ENCODE measurements at places on chromosomes 1 and 21.

DNA sequence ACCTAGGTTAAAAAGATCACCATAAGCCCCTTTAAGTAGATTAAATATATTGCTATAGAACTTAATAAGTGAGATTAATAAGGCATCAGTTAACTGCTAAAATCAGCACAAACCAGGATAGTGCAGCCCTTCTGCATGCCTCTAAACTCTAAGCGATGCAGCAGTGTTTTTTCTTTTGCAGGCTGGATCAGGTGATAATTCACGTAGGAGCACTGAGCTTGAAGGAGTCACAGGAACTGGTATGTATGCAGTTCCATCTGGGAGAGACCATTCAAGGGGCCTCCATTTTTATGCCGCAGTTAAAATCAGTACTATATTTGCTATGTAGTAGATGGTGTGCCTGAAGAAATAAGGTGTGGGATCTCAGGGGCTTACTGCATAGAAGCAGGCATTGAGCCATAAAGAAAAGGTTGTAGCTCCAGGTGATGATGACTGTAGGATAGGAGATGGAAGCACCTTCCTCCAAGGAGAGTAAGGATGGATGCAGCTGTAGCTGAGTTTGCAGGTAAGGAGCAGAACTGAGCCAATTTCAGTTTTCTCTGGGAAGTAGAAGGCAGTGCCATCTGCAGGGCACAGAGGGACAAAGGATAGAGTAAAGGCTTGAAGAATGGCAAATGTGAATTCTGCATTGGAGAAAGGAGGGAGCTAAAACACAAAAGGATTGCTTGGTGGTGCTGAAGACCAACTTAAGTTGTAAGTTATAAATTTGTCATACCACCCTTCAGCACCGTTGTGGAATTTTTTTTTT lies 22.6 kb downstream of the NPL start:
- DNase-seq, result no peak

DNA sequence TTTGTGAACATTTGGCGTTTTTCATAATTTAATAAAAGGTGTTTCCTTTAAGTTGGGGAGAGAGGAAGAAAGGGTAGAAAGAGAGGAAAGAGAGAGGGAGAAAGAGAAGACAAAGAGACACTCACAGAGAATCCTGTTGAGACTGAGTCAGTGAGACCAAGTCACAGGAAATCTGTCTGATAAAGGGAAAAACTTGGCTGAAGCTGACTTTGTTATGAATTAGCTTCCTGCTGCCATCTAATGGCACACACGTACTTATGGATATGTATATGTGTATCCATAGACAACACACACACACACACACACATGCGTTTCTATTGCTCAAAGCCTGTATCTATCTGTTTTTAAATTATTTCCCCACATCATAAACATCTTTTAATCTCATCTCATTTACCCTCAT lies 42.5 kb upstream of the DISC1 start:
- peak; percentile 27 for DNase-seq

GRCh38 chr21:44648557-44649311 lies 2.5 kb downstream of the KRTAP10-11 start:
- DNase-seq, result no peak

DNA sequence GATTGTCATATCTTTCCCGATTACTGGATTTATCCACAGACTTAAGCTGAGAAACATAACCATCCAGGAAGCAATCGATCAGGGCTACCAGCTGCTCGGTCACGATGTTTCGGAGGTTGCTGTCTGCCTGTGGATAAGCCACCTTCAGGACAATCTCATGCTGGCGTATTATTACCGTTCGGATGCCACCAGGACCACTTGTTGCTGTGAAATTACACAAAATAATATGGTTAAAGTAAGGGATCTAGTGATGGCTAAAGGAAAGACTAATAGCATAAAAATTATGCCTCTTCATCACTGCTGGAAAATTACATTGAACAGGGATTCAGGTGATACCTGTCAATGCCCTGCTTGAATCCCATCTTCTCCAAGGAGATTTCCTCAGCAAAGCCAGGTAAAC lies 30.8 kb upstream of the ACTA1 start:
- no peak for DNase-seq

GRCh38 chr1:210516092-210516656 lies 187.5 kb downstream of the HHAT start:
- DNase-seq, result no peak

- no peak for DNase-seq
These were observed 1.4 kb upstream of the PADI6 start for GRCh38 chr1:17370618-17371017.

- DNase-seq, result no peak
These were observed 17.7 kb downstream of the METTL13 start for GRCh38 chr1:171799166-171799565.

- DNase-seq, result no peak
These were observed 31.4 kb upstream of the TMEM222 start for GRCh38 chr1:27290581-27290980.

DNA sequence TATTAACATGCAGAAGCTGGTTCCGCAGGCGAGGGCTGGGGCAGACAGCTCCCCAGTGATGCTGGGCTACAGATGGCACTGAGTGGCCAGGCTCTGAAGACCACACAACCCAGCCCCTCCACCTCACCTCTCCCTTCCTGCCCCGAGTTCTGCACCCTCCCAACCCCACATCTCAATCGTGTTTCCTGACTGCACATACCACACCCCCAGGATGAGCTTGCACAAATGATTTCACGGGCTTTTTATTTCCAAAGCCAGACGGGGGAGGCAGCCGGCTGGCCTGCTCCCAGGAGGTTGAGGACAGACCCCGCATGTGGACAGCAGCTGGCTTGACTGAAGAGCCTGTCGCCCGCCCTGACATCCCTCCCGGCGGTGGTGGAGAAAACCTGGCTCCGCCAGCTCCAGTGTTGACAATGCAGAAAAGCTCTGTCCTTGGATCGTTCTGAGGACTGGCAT lies 21.4 kb upstream of the ALDH4A1 start:
- DNase-seq, result no peak

DNA sequence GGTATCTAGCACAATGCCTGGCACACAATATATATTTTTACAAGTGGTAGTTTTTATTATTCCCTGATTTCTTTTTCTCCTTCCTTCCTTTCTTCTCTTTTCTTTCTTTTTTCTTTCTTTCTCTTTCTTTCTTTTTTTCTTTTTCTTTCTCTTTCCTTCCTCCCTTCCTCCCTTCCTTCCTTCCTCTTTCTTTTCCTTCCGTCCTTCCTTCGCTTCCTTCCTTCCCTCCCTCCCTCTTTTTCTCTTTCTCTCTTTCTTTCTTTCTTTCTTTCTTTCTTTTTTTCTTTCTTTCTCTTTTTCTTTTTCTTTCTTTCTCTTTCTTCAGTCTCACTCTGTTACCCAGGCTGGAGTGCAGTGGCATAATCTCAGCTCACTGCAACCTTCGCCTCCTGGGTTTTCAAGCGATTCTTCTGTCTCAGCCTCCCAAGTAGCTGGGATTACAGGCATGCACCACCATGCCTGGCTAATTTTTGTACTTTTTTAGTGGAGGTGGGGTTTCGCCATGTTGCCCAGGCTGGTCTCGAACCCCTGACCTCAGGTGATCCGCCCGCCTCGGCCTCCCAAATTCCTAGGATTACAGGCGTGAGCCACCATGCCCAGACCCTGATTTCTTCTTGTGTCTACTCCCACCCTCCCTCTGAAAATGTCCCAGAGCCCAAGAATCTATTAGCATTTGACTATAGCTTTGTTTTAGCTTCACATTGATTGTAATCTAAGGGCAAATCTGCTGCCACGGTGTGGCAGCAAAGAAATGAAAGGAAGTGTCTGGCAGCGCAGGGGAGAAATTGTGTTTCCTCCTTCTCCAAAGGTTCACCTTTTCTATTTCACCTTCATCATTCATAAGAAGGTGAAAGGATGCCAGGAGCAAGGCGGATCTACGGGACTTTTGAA lies 19.9 kb upstream of the ABCB10 start:
- DNase-seq, result no peak

GRCh38 chr1:175618559-175618958 lies 124.8 kb downstream of the TNR start:
- no peak for DNase-seq

DNA sequence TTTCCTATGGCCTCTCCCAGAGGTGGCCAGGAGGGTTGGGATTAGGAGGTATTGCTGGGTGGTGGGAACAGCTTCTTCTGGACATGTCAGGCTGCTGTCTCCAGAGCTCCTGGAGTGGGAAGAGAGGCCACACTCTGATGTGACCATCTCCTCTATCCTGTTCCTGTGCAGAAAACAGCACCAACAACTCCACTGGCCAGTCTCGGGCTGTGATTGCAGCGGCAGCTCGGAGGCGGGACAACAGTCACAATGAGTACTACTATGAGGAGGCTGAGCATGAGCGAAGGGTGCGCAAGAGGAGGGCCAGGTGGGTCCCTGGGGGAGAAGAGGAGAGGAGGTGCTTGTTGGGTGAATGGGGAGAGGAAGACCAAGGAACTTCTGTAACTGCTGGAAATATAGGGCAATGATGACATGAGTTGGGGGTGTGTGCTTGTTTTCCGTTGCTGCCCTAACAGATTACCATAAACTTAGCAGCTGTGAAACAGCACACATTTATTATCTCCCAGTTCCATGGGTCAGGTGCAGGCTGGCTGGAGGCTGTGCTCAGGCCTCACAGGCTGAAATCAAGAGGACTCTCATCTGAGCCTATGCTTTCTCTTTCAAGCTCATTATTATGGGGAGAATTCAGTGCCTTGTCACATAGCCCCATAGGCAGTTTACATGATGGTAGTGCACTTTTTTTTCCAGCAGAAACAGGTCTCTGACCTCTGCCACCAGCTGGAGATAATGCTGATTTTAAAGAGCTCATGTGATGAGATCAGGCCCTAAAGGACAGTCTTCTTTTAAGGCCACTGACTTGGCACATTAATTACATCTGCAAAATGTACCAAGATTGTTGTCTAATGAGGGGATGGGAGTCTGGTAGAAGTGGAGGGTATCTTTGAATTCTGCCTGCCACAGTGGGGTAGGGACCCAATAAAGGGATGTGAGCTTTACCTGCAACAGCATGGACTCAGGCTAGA lies 20.8 kb downstream of the VANGL2 start:
- no peak for DNase-seq

DNA sequence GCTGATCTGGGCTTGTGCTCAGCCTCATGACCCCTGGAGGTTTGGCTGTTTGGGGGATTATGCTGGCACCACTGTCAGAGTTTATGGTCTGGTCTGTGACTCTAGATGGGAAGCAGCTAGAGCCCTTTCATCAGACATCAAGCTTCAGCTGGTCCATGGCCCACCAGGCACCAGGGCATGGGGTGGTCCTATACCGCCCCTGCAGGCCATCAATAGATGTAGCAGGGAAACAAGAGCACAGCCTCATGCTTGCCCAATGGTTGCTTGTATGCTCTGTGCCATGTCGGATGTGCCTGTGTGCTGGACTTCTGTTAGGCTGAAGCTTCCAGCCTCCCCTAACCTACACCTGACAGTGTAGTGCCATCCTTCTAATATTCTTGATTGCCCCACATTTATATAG lies 71.1 kb upstream of the CD34 start:
- DNase-seq, result peak; percentile 47

DNA sequence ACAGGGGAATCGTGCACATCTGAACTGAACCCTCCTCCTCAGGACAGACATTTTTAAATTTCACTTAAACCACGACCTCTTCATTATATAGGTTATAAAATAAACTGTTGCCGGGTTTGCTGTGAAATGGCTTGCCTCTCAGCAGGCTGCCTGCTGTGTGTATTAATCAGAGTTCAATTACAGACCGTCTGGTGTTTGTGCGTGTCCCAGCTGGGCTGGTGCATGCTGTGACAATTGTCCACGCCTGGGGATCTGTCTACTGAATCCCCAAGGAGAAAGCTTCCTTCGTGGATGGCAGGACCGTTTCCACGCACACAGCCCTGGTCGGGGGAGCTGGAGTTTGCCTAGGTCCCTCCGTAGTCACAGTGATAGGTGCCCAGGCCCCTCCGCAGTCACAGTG lies 13.4 kb upstream of the AGPAT3 start:
- DNase-seq, result no peak

DNA sequence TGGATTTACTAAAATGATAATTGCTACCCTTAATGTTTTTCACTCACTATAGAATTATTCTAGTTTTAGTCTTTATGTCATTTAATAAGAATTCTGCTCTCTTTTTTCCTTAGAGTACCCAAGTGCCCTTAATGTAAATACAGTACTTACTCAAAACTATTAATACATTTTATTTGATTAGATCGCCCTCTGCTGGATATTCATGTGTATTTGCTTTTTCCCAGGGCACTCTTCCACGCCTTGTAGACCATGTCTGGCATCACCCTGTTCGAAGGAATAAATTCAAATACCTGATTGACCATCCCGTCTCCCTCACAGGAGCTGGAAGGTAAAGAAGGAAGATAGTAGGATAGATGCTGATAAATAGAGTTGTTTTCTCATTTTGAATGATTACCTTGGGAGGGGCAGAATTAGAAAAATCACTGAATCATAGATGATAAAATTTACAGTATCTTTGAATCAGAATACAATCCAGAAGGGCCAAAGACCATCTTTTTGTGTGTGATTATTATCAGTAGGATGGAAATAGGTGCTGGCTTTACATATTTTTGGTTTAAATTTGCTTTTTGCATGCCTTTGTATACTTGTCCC lies 4.1 kb downstream of the AXDND1 start:
- DNase-seq, result peak; percentile 65

DNA sequence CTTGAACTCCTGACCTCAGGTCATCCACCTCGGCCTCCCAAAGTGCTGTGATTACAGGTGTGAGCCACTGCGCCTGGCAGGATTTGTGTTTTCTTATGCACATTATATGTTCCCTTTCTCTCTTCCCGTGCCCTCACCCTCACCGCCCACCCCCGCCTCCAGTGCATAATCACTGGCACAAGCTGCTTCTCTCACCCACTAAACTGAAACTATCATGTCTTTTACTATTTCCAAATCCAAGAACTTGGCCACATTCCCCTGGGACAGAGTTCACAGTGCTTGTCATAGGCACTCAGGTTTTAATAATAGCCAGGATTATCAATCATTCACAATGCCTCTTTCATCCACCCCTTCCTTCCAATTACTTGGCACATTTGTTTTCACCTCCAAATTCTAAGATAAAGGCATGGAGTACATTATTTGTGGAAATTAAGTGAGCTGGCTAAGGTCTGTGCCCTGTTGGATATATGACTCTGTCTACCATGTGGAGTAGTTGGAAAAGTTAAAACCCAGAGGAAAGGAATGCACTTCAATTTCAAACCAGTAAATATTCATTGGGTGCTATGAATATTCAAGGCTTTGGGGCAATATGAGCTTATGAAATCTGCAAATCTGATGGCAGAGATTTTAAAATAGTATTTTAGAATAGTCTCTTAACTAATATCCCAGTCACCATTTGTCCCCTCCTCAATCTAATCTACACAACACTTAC lies 17.6 kb upstream of the MAPKAPK2 start:
- DNase-seq, result no peak

DNA sequence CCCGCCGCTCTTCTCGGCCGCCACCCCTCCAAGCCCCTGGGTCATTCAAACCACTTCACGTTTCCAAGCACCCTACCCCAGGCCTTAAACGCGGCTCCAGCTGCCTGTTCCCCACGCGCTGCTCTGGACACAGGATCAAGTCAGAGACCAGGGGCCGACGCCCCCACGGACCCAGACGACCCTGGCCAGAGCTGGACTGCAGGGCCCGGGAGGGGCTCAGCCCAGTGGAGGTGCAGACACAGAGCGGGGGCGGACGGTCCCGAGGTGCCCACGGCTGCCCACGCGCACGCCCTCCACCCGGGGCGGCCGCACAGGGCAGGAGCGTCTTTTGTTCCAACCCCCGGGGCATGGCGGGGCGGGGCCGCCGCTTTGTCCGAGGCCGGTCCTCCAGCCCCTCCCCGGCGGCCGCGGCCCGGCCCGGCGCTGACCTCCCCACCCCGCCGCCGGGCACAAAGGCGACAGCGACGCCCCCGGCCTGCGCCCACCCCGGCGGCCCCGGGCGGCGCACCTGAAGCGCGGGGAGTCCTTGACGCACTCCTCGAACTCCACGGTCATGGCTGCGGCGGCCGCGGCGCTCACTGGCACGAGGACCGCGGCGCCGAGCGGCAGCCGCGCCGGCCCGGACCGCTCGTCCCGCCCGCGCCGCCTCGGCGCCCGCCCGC lies 338 bp downstream of the ACAP3 start:
- no peak for DNase-seq
